T1000 (cell line): ENCODE measurements at places on chromosomes 2 and 18.

- DNase-seq, result no peak
Observed at GRCh38 chr18:61703508-61703907, 189.3 kb downstream of the RNF152 start.

GRCh38 chr2:128494307-128494639 lies 175.6 kb upstream of the HS6ST1 start:
- DNase-seq, result no peak

- DNase-seq, result no peak
Observed at GRCh38 chr18:77557046-77557587, 307.5 kb downstream of the GALR1 start.

DNA sequence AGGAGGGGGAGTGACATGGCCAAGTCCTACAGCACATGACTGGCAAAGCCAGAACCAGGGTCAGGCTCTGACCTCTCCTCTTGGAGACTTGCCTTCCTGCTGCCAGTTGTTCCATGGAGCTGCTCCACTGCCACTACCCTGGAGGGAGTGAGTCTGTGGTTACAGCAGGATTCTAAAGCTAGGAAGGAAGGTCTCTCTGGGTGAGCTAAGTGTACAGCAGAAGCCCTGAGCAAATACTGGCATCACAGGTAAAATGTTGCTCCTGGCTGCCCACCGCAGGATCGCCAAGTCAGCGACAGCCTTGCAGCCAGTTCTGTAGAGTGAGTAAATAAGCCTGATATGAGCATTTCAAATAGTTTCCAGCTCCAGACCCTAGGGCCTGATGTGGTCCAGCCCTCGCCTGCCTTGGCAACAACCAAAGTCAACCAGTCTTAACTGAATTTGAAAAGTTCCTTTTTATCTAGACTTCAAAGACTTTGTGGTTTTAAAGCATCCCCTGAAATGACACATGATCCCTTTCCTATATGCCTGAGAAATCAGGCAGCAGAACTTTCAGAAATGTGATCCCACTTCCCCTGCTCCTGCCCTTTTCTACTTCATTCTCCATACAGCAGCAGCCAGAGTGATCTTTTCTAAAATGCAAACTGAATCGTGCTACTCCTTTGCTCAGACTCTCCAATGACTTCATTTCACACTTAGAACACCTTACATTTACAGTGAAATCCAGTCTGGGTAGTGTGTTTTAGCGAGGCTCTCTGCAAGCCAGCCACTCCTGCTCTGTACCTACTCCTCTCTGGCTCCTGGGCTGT lies 114.3 kb downstream of the MGAT5 start:
- no peak for DNase-seq

DNA sequence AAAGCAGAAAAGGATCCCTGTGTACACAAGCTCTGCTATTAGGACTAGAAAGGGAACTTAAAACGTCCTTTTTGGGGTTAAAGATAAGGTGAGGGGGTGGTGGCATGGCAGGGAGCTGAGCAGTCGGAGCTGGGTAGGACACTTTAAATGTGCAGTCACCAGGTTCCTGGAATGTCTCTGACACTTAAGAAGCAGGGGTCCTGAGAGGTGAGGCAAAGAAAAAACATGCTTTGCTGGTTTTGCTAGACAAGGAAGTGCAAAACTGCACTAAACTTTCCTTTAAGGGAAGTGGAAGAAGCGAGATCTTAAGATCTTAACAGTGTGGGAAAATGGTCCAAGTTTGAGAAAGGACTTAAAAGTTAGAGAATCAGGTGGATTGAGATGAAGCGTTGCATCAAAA lies 99.5 kb upstream of the MAP3K20 start:
- no peak for DNase-seq

- DNase-seq, result no peak
Observed at GRCh38 chr2:126825316-126825715, 73.4 kb upstream of the TEX51 start.

GRCh38 chr18:2191180-2191790 lies 380.0 kb downstream of the METTL4 start:
- no peak for DNase-seq

DNA sequence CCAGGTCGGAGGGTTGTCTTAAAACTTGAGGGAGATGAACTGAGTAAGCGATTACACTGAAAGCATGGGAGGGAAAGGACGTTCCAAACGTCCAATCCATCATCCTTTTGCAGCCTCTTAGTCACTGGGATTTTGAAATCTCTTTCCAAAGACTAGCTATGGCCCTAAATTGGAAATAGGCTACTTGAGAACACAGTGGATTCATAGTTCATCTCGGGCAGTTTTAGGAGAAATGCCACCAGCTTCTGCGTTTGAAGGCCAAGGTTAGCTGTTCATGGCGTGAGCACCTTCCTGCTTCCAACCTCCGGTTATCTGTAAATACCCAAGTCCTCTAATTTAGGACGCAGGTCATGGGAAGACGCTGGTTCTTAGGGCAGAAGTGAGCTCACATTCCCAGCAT lies 821 bp upstream of the EML6 start:
- peak; percentile 30 for DNase-seq

DNA sequence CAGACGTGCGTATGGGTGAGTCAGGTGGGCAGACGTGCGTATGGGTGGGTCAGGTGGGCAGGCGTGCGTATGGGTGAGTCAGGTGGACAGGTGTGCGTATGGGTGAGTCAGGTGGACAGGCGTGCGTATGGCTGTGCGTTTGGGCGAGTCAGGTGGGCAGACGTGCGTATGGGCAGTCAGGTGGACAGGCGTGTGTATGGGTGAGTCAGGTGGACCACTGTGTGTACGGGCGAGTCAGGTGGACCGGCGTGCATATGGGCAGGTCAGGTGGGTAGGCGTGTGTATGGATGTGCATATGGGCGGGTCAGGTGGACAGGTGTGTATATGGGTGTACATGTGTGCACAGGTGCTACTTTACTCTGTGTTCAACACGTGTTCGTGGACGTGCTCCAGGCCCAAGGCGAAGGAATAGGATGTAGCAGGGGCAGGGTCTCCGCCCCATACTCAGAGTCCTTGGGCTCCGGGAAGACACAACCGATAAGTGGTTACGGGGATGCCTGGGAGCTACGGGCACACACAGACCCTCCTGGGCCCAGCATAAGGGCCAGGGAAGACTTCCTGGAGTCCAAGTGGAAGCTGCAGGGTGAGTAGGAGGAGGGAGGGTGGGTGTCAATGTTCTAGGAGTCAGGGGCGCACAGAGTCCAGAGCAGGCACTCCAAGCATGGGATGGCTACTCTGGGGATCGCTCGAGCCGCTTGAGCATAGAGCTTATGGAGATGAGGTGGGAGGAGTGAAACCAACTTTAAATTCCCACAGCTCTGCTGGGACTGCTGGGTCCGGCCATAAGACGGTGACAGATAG lies 27.1 kb upstream of the KLF11 start:
- DNase-seq, result no peak

- DNase-seq, result no peak
Observed at GRCh38 chr2:234976479-234977227, 24.8 kb downstream of the SH3BP4 start.

GRCh38 chr2:86036669-86037138 lies 69.0 kb downstream of the POLR1A start:
- no peak for DNase-seq

GRCh38 chr2:242098445-242099128 lies 229.1 kb downstream of the RTP5 start:
- no peak for DNase-seq

DNA sequence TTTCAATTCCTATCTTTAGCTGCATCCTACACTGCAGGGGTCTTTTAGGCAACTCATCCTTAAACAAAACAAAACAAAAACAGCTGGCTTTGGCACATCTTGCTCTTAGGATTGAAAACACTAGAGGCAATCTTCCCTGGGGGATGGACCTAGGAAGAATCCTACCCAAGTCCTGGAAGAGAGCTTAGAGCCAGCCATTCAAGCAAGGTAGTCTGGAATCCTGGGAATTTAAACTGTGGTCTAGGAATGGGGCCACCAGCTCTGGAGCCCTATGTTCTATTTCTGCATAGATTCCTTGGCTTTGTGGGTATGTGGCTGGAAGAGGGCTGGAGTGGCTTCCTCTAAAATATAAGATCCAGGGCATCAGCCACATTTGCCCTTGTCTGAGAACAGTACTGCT lies 27.7 kb downstream of the MYL1 start:
- DNase-seq, result no peak

- DNase-seq, result no peak
Observed at GRCh38 chr2:48414980-48415835, 114.7 kb upstream of the STON1 start.

- no peak for DNase-seq
Observed at GRCh38 chr18:31950583-31950982, 7.7 kb upstream of the TRAPPC8 start.

DNA sequence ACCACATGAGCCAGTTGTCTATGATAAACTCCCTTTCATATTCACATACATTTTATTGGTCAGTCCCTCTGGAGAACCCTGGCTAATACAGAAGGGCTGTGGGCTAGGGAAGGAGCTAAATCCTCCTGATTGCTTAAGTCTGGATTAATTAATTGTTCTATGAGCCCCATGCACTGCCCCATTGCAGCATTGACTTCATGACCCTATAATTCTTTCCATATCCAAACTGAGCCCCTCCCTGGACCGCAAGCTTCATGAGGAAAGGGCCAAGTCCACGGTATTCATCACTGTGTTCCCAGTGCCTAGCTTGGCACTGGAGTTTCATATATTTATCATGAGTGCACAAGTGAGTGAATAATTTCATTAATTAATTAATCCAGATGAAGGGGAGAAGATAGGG lies 124.0 kb downstream of the MBD2 start:
- no peak for DNase-seq

DNA sequence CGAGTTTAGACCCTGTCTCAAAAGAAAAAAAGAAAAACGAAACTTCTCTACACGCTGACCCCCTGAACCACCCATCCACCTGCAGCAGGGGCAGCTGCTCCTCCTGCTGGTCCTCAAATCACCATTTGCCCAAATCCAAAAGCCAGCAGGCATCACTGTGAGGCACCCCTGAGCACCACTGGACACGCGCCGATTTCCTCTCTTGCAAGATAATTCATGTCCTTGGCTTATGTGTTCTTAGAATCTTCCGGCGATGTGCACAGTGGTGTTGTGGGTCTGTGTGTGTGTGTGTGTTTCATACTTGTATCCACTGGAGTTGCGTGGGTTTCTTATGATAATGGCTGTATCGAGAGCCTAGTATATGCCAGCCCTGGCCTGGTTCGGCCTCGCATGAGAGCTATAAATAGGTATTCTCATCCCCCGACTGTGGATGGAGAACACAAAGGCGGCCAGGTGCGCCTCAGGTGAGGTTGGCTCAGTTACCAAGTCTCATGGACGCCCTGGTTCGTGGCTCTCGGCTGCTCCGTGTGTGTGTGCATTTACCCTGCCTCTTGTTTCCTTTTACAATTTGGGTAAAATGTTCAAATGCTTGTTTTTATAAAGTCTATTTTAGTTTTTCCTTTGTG lies 235.5 kb downstream of the HDAC4 start:
- DNase-seq, result no peak

- no peak for DNase-seq
Observed at GRCh38 chr2:177030451-177031105, 182.0 kb upstream of the HNRNPA3 start.

DNA sequence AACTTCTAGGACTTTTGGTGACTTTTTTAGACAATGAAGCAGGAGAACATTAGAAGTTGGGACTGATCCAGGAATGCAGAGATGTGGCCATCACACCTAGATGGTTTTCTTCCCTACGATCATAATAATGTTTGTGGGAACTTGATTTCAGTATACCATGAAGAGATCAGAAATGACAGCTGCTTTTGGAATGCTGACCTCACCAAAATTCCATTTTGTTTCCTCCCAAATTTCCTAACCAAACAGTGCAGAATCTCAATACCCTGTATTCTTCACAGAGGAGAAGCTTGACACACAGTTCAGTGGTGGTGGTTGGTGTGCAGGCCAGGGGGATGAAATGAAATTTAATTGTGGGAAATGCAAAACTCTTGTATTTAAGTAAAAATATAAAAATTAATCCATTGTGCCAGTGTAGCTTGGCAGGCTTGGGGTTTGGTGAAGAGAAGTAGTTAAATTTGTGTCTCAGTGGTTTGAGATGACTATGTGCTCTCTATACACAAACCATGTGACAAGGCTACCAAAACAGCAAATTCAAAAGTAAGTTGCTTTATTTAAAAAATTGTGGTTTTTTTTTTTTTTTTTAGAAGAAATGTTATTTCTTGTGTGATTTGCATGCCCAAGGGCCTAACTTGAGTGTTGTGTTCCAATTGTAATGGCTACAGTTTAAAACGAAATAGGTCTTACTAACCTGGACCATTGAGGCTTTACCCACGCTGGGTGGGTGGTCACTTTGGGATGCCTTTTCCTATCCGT lies 252.4 kb downstream of the LPIN1 start:
- no peak for DNase-seq

- no peak for DNase-seq
Observed at GRCh38 chr2:192030289-192030688, 164.4 kb downstream of the TMEFF2 start.

DNA sequence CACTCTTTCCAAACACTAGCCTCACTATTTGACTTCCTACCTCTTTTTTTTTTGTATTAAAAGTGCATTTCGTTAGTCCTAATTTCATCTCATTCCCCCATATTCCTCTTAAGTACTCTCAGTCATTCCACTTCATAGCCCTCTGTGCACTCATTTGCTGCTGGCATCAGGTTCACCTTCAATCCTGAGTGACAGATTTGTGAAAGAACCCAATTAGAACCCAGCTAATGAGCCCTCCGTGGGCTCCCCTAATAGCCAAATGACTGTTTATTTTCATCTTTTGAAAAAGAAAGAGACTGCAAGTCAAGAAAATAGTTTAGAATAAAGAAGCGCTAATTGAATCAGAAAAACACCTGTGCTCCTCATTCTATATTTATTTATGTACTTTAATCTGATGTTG lies 512.1 kb upstream of the LRATD1 start:
- no peak for DNase-seq

DNA sequence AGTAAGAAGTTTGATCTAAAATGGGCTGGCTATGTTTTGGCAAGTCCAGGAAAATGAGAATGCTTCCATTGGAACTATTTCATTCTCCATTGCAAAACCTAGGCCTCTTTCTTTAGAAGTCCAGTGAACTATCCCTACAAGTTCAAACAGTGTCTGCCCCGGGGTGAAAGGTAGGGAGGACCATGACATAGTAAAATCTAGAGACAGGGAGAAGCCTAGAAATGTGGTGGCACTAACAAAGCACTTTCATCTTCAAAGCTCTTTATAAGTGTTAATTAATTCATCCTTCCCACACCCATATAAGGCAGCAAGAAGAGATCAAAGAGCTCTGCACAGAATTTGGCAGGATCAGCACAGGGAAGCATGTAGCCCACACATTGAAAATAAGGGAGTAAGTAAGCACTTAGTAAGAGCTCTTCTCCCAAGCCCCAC lies 214.5 kb downstream of the IRS1 start:
- DNase-seq, result no peak

- no peak for DNase-seq
Observed at GRCh38 chr2:238103465-238104225, 3.5 kb downstream of the ESPNL start.

DNA sequence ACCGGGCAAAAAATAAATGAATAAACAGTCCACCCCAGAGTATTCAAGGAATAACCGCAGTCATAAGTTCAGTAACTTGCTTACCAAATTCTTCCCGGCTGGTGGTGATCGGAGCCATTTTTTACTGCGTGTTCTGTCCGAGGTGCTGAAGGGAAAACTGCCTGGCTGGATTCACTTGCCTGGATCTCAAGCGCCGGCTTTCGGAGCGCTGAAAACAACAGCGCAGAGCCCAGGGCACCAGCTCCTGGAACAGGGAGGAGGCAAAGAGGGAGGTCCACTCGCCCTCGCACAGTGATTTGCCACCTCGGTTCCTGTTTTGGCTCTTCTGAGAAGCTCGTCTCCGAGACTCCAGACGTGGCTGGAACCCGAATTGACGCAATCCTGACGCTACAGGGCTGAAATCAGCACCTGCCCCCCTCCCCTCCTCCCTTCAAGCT lies at the start of gene SYT4:
TSS of gene SYT4 (minus strand) at position 327 of the 437 bp plus-strand sequence. CDS start at position 118, 209 bp downstream.
- no peak for DNase-seq
